ENCODE measurements at places on chromosomes 16 and 17.

GRCh38 chr16:82855471-82855870 lies 228.7 kb downstream of the CDH13 start:
- DNase-seq: no peak

DNA sequence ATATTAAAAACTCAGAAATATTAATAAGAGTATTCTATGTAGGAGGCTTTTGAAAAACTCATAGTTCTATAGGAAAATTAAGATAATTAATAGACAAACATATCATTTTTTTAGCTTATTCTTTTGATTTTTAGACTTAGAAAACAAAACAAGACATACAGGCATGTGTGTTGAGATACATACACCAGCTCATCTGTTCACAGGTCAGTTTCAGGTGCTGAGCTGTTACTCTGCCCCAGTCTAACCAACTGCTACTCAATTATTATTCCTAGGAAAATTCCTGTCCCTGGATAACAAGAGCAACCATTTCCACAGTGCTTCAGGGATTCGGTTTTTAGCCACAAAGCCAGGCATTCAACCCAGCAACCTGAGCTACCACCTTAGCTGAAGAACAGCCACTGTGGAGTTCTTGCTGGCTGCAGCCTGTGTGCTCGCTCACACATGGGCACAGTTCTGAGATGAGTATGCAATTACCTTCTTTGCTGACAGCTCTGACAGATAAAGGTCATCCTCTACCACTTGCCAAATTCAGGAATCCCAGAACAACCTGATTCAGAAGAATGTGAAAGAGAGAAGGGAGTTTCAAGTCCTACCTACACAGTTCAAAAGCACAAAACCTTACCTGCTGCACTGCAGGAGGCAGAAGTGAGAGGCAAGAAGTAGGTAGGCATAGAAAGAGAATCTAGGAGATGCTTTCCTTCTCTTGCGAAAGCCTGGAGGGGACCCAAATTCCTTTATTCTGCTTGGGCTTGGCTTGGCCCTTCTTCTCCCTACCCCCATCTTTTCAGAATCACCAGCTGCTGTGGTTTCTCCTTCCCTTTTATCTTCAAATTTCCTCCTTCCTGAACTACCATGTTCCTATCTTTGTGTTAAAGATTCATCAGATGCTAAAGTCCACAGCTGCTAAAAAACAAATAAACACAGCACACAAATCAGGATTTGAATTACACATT lies 62.7 kb downstream of the TEX2 start:
- DNase-seq: no peak

- peak; percentile 0 for DNase-seq
Observed at GRCh38 chr16:72876221-72876620, 171.7 kb downstream of the ZFHX3 start.

GRCh38 chr16:46853713-46854443 lies 22.9 kb upstream of the C16orf87 start:
- peak; percentile 65 for DNase-seq

GRCh38 chr17:80827646-80828643 lies 163.7 kb upstream of the CHMP6 start:
- no peak for DNase-seq

DNA sequence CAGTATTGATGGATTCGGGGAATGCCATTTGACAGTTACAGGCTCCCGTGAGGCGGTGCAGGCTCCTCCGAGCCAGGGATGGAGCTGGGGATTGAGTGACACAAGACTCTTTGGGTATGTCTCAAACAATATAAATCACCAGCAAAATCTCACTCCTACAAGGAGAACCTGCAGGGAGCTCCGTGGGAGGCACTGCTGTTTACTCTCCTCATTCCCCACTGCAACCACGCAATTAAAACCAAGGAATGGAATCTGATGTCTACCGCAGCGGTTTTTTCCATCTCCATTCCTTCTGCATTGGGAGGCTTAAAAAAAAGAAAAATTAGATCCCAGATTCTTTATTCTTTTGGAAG lies 157.9 kb downstream of the WWOX start:
- DNase-seq: no peak

- no peak for DNase-seq
Observed at GRCh38 chr16:50837324-50837723, 95.4 kb downstream of the CYLD start.

DNA sequence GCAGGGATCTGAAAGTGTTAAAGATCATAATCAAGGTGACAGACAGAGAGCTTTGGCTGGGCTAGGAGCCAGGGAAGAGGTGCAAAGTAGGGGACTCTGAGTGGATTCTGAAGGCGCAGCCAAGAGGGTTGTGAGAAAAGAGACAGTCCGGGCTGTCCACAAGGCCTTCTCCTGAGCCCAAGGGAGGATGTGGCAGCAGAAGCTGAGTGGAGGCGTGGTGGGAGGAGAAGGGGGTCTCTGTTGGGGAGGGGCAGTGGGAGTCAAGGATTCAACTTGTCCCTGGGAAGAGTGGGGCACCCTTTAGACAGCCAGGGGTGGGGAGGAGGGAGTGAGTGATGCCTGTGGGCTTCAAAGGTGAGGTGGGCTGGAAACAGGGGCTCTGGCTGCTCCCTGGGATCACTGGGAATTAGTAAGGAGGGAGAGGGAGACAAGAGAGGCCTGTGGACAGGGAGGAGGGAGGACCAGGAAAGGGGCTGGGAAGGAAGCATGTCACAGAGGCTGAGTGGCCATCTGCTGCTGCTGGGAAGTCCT lies 10.6 kb downstream of the CES1 start:
- no peak for DNase-seq

DNA sequence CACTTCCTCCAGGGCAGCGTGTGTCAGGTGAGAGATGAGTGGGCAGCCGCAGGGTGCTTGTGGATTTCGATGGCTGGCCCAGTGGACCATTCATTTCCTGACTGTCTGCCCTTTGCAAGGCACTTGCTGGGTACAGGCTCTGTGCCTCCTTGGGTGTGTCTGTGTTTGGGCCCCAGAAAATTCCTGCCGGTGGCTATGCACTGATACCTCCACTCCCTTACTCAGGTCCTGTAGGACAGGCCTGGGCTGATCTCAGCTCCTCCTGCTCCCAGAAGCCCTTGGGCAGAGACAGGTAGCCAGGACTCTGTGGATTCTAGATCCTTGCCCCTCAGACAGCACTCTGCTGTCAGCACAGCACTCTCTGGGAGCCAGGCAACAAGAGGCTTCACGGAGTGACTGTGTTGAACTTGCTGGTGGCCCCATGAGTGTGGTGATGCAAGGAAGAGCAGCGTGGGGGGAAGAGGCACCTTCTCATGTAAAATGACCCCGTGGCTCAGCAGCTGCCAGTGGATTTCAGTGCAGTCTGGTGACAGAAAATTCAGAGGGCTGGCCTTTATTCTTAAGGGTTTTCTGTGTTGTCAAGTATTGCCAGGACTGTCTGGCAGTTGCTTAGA lies 29.0 kb downstream of the PGS1 start:
- DNase-seq: no peak

GRCh38 chr17:16352303-16352666 lies 984 bp downstream of the CENPV start:
- peak; percentile 5 for DNase-seq
